Epithelial cell of umbilical artery (primary cell): ENCODE measurements at places on chromosomes 4 and X. TPM values are rescaled to one million over a fixed set of nuclear protein-coding genes. Genes with fewer than 3 reads are reported as not detected.

The VCX3A gene
- not detected in 2 replicates for total RNA-seq

The COL4A6 gene
- 0.97 and 4.9 TPM in 2 replicates for total RNA-seq

The NPY1R gene
- total RNA-seq: under 0.01 and 0.15 TPM in 2 replicates

The ALAS2 gene
- not detected in 2 replicates for total RNA-seq

The TCEAL5 gene
- not detected in 2 replicates for total RNA-seq

The LRPAP1 gene
- 70.8 and 117 TPM in 2 replicates for total RNA-seq

The BRS3 gene
- not detected in 2 replicates for total RNA-seq

The PHOX2B gene
- not detected in 2 replicates for total RNA-seq

The CHRDL1 gene
- total RNA-seq: under 0.01 TPM in 1 of 2 replicates, not detected in the other

The PASD1 gene
- total RNA-seq: not detected in 2 replicates

The MUC7 gene
- not detected in 2 replicates for total RNA-seq

The ZNF711 gene
- 2.9 and 3.5 TPM in 2 replicates for total RNA-seq

The HGFAC gene
- under 0.01 and 0.91 TPM in 2 replicates for total RNA-seq

The FRAS1 gene
- total RNA-seq: 3.9 and 9.9 TPM in 2 replicates

The TLR6 gene
- total RNA-seq: 0.65 and 0.76 TPM in 2 replicates

The PDZD11 gene
- 39.6 and 43.0 TPM in 2 replicates for total RNA-seq

The PLP1 gene
- total RNA-seq: not detected in 2 replicates

The SMR3B gene
- total RNA-seq: not detected in 2 replicates

The TRIM60 gene
- total RNA-seq: not detected in 2 replicates

The CPLX1 gene
- not detected in 2 replicates for total RNA-seq
